SK-N-SH (cell line): ENCODE measurements at places on chromosomes 12 and 14. TPM values are rescaled to one million over a fixed set of nuclear protein-coding genes. Genes with fewer than 3 reads are reported as not detected.

The PLA2G1B gene
- polyA plus RNA-seq: not detected in 2 replicates

DNA sequence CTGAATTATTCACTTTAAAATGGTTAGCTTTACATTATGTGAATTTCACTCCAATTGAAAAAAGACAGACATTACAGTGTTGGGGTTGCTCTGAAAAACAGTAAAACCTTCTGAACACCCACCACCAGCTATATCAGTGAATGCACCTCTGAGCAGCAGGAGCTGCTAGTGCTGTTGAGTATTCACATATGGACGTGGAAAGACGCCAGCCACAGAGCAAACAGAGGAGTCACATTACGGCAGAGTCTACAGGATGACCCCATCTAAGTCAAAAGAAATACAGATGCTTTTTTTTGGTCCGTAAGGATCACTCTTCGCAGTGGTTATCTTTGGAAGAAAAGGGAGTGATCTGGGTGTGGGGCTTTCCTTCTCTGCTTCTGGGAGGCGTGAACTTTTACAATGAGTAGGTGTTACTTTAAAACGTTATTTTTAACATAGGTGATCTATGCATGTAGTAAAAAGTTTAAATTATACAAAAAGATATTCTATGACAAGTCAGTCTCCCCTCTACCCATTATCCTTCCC lies 4.5 kb downstream of the HVCN1 start:
- peak; percentile 56 for DNase-seq

DNA sequence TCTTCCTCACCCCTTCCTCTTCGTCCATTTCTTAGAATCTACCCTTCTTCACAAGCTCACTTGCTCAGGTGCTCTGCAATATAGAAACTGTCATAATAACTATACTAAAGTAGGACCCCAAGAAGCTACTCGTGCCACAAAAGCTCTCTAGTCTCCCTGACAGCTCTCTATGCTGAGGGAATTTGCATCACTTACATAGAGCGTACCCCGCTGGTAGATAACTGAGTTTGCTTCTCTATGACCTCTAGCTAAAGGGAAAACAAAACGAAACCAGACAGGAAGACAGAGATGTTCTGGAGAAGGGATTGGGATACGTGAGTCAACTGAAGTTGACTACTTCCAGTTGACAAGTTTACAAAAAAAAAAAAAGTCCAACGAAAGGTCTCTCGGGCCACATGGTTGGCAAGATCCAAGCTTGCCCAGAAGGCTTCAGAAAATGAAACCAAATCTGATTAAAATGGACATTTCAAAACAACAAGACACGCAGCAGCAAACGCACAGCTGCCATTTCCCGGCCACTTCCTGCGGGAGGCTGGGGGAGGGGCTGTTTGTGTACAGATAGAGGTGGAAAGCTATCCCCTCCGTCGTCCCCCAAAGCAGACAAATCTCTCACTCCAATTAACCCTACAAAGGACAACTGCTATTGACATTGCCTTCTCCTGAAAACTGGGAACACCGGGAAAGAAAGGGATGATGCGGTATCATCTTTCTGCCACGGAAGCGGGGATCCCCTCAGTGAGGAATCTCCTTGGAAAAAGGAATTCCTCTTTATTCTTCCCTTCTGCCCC lies 1.3 kb downstream of the BAZ2A start:
- peak; percentile 72 for DNase-seq

DNA sequence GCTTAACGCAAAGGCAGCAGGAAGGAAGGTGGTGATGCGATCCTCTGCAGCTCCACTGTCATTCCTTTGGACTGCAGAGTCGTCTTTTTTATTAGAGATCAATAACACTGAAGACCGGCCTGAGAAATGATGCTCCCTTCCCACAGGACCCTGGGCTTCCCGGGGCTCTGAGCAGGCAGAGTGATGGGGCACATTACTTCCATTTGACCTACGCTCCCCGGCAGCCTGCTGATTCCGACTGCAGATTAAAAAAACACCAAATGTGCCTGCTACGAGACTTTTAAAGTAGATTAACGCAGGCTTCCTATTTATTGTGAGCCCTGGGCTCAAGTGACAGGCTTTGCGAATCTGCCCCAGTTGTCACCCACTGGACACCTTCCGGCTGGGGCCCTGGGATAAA lies 37.5 kb downstream of the KCNA1 start:
- no peak for DNase-seq

The TOMM20L gene
- polyA plus RNA-seq: not detected in 2 replicates

GRCh38 chr12:54700301-54700700 lies 52.1 kb upstream of the DCD start:
- DNase-seq: no peak

The CIROP gene
- not detected in 2 replicates for polyA plus RNA-seq

DNA sequence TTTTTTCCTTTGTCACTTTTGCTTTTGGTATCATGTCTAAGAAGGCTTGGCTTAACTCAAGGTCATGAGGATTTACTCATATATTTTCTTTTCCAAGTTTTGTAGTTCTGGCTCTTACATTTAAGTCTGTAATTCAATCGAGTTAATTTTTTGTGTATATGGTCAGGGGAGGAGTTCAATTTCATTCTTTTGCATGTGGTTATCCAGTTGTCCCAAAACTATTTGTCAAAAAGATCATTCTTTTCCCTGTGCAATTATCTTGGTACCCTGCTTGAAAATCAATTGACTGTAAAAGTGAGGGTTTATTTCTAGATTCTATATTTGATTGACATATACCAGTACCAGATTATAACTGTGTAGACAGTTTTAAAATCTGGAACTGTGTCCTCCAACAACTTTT lies 10.2 kb downstream of the USP15 start:
- DNase-seq: no peak

The KLRG1 gene
- 5.1 and 8.1 TPM in 2 replicates for polyA plus RNA-seq

The VDR gene
- polyA plus RNA-seq: 0.29 and 0.33 TPM in 2 replicates

DNA sequence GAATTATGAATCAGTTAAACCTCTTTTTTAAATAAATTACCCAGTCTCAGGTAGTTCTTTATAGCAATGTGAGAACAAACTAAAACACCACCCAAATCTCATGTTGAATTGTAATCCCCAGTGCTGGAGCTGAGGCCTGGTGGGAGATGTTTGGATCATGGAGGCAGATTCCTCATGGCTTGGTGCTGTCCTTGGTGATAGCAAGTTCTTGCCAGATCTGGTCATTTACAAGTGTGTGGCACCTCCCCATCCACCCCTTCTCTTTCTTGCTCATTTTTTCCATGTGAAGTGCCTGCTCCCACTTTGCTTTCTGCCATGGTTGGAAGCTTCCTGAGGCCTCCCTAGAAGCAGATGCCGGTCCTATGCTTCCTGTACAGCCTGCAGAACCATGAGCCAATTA lies 102.1 kb upstream of the ANO4 start:
- DNase-seq: no peak

DNA sequence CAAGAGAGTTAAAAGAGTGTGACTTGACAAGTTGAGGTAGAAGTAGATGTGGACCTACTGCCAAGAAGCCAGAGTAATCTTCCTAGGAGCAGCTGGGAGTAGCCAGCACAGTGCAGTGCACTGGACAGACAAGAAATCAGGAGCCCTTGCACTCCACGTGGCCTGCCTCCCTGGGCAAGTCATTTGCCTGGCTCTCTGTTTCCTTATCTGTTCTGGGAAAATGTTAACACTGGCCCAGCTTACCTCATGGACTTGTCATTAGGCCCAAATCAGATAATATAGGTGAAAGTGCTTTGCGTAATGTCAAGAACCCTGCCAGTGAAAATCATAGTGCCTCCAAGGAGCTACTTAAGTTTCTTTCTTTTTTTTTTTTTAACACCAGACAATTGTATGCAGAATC lies 19.2 kb downstream of the SLC7A8 start:
- DNase-seq: no peak

The CLEC6A gene
- not detected in 2 replicates for polyA plus RNA-seq

The ERP27 gene
- 0.64 and 1.1 TPM in 2 replicates for polyA plus RNA-seq

The SLC22A17 gene
- polyA plus RNA-seq: 20.6 and 27.2 TPM in 2 replicates

- no peak for DNase-seq
These were observed 4.6 kb upstream of the POU6F1 start for GRCh38 chr12:51222461-51222860.

DNA sequence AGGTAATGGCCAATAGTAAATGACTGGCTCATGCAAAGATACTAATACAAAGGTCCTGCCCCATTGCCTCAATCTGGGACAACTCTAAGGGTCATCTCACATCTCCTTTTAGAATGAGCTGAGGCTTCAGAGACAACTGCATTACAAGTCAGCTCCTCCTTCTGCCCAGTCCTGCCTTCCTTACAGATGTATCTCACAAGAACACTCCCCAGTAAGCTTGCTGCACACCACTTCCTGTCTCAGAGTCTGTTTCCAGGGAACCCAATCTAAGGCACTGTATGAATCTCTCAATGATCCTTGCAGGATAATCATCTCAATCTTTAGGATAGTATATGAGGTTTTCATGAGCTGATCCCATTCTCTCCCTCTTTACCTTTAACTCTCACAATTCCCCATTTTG lies 57.8 kb upstream of the ZDHHC17 start:
- DNase-seq: no peak

DNA sequence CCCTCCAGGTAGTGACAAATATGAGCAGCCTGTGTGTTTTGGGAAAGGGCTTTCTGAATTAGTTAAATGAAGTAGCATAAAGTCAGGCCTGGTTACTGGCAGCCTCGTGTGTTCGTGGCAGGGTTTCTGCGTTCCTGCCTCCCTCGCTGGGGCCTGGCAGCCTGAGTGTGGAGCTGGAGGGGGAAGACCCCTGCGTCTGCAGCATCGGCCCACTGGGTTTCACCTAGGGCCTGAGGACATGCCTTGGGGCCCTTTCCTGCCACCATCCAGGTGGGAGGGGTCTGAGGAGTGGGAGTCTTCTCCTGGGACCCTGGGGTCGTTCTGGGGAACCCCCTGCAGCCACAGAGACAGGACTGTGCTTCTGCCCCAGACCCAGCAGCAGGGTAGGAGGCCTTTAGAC lies 20.4 kb upstream of the AMN start:
- DNase-seq: peak; percentile 18
